ENCODE measurements at places on chromosomes 3 and 15.

- no peak for DNase-seq
Observed at GRCh38 chr3:24514119-24514518, 19.5 kb upstream of the THRB start.

DNA sequence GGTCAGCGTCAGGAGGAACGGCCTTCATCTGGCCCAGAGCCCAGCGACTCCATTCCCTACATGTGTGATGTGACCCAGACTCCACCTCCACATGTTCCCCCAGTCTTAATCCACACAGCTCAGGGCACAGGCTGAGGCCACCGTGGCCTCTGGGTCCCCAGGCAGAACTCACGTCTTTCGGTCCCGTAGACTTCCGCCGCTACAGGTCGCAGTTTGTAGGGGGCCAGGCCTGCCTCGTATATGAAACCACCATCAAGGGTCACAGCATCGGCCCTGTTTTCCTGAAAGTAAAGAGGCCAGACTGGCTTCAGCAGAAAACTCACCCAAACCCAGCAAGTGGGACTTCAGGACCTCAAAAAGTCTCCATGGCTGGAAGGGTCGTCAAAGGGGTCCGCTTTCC is 8.6 kb downstream of the LTF start:
- DNase-seq, result no peak

DNA sequence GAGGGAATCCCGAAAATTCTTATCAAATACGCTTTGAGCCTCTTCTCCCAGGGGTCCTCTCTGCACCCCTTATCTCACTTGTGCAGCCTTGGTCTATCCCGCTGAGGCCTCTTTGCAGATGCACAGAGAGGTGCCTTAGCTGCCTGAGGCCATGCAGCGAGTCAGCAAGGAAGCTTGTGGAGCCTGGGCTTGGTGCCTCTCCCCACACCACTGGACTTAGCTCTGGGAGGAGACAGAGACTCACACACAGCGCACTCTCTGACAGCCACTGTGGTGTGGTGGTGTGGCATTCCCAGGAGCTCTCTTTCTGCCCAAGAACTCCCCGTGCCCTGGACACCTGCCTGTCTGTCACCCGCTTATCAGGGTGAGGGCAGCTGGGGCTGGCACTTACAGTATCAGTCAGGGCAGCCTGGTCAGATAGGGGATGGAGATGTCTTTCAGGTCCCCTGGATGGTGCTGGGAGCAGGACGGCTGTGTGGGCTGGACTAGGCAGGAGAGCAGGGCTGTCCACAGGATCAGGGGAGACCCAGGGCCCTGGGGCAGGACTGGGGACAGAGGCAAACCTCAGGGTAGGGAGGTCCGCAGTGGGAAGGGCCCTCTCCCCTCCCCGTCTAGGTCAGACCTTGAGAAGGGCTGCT is 10.2 kb upstream of the LINGO1 start:
- no peak for DNase-seq

GRCh38 chr3:2937055-2937454 is 173.1 kb downstream of the IL5RA start:
- DNase-seq, result no peak

GRCh38 chr3:11482021-11482420 is 161.7 kb downstream of the VGLL4 start:
- no peak for DNase-seq

DNA sequence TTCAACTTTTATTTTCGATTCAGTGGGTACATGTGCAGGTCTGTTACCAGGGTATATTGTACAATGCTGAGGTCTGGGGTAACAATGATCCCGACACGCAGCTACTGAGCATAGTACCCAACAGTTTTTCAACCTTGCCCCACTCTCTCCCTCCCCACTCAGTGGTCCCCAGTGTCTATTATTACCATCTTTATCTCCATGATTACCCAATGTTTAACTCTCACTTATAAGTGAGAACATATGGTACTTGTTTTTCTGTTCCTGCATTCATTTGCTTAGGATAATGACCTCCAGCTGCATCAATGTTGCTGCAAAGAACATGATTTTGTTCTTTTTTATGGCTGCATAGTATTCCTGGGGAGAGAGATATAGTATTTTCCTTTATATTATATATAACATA is 75.7 kb upstream of the EPHB3 start:
- no peak for DNase-seq

DNA sequence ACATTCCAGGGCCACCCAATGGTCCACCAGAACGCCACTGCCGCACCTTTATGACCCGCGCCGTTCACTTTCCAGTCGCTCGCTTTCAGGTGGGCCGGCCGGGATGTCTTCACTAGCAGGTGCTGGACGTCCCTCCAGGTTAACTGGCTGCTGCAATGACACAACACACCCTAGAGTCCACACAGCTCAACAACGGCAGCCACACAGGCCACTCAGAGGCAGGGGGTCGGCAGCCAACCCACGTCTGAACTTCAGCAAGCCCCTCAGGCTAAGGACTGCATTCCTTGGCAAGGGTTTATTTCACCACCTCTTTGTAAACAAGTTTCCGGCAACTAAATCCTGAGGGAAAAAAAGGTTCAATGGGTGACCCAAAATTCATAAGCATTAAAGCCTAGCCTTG is 89.2 kb upstream of the SNRPA1 start:
- no peak for DNase-seq

- DNase-seq, result no peak
Observed at GRCh38 chr3:197791892-197792647, 1.0 kb downstream of the LRCH3 start.

DNA sequence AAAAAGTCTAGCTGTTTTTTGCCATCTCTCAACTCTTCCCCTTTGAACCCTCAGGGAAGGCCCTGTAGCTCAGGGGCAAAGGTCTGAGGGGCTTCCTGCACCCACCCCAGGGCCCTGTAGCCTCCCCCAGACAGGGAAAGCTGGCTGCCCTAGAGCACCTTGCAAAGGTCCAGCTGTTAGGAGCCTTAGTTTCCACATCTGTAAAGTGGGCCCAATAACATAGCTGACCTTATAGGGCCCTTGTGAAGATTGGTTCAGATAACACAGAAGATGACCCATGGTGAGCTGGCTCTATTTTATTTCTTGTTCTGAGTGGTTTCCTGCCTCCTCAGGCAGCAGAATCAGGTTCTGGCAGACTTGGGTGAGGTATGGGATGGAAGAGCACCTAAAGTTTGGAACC is 55.2 kb upstream of the SMAD6 start:
- no peak for DNase-seq

- no peak for DNase-seq
Observed at GRCh38 chr3:124229836-124230235, 237.9 kb upstream of the ROPN1 start.

DNA sequence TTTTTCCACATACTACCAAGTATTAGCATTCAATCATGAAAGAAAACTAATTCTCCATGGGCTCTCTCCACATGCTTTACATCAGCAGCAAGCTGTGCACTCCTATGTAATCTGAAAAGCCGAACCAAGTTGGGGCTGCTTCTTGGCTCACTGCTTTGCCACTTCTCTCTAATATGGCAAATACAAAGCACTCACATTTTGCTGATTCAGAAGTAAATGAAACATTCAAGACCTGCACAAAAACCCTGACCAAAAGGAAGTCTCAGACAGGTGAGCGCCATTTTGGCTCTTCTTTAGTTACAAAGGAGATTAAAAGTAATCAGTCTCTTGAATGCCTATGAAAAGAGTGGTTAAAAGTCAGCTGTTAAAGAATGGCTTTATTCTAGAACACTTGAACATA is 915.2 kb downstream of the FHIT start:
- DNase-seq, result no peak

- DNase-seq, result no peak
Observed at GRCh38 chr3:188021041-188021440, 132.9 kb upstream of the LPP start.

DNA sequence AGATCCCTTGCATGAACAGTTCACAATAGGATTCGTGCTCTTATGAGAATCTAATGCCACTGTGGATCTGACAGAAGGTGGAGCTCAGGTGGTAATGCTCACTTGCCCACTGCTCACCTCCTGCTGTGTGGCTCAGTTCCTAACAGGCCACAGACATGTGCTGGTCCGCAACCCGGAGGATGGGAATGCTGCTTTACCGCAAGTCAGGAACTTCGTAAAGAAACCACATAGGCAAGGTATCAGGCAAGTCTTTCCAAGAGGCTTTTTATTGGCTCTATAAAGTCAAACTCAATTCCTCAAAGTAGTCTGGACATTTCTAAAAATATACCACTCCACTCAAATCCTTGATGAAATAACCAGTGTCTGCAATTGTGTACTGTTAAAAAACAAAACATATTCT is 56.1 kb downstream of the OSTN start:
- DNase-seq, result no peak

DNA sequence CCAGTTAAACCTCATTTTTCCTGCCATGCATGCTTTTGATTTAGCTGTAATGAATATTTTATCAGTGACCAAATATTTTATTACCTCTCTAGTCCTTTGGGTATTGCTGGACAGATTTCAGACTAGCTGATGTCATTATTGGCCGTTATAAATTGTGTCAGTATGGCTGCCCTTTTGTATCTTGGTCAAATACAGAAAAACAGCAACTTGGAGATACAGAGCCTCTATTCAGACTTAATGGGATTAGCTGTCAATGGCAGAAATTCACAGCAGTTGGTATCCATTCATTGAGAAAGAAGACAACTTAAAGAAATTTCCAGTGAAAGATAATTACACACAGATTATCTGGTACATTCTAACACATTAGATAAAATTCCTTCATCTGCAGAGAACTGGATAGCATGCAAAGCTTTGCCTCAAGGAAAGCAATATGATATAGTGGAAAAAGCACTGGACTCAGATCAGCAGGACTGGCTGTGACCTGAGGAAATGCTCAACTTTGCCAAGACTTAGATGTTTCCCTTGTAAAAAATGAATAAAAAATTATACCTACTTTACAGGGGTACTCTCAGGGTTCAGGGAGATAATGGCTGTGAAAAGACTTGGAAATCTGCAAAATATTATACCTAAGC is 20.8 kb downstream of the COL6A6 start:
- DNase-seq, result no peak

- no peak for DNase-seq
Observed at GRCh38 chr3:114154321-114154821, 24.5 kb downstream of the DRD3 start.

DNA sequence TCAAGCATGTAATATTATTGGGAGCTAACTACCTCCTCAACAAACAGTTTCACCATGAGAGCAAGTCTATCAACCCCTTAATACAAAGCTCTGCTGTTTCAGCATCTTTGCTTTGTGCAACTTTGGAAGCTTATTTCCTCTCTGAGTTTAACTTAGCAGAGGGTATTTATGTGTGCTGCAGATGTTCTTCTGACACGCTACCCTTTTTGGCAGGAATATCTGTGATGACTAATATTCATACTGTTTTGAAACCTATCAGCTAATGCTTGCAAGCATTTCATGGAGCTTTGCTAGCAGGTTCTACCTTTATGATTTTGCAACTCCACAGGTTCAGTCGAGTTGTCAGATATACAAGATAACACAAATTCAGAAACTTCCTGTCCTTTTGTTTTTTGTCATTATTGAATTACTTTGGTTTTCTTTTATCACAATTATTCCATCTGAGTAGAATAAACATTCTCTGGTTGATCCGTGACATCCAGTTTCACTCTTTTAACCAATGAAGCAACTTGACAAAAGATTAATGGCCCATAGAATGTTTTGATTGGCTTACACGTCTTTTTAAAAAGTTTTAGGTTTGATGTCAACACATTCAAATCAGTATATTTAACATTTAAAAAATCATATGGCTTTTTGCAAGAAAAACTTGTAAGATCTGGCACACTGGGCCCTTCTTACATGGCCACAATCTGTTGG is 1.7 kb upstream of the SLC9A9 start:
- no peak for DNase-seq

- no peak for DNase-seq
Observed at GRCh38 chr3:43326891-43327581, 40.7 kb downstream of the SNRK start.

DNA sequence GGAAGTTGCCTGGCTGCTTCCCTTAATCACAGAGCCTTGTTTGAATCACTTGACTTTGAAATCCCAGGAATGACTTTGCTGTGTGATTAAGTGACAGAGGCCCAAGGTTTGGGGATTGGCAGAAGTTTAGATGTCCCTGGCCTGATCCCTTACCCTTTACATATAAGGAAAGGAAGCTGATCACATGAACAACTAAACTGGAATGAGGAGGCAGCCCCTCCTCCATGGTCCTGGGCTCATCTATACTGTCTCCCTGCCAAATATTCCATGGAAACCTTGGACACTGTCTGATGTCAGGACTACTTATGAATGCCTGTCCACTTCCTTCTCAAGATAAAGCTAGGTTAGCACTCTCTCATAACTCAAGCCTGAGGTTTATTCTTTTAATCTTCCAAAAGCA is 181.3 kb upstream of the CTDSPL start:
- DNase-seq, result no peak

GRCh38 chr3:56800832-56801661 is 702 bp downstream of the ARHGEF3 start:
- no peak for DNase-seq

DNA sequence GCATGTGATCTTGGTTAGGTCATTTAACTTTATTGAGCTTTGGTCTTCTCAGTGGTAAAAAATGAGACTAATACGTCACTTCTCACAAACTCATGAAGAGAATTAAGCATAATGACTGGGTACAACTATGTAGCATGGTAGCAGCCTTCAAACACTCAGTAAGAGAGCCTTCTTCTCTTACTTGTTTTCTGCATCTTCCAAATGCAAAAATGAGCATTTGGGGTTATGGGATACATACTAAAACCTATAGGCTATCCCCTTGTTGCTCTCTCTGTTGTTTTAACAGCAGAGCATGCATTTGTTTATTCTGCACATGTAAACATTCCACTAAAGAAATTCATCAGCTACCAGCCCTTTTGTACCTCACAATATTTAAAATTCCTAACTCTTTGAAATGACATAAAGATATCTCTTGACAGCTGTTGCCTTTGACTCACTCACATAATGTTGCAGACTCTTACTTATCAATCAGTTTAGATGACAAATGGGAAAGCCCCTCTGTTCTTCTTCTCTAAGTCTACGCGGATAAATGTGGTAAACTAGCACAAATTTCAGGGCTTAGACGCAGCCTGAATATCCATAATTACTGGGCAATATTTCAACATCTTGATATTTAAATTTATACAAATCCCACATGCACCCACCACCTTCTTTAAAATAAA is 327.3 kb upstream of the SATB1 start:
- no peak for DNase-seq

DNA sequence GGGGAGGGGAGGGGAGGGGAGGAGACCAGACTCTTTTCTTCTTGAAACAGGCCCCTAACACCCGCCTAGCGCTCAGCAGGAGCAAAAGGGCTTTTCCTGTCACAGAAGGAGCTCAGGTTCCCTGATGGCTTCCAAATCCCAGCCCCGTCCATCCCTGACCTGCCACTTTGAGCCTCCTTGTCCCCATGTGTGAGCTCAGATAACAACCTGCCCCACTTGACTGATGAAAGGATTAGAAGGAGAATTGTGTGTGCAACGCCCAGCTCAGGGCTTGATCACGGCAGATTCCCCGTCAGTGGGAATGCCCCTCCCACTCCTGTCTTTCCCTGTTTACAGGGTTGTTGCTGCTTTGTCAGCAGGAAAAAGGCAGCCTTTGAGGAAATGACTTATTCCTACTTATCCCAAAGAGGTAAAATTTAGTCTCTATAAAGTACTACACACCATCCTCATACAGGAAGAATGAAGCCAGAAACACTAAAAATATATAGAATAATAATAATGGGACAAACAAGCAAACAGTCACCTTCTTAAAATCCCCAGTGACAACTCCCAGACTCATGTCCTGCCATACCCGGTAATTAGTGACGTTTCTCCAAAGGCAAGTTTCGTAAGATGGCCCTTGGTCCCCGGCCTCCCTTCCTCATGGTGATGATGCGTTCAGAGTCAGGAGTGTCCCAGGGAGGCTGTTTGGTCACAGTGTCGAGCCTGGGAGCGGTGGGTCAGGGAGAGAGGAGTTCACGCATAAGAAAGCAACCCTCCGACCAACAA is 6.1 kb upstream of the LRRC15 start:
- DNase-seq, result no peak

All from activated CD4-positive, alpha-beta T cell treated with anti-CD3 and anti-CD28 coated beads for 24 hours (primary cell).